Smooth muscle cell of bladder (primary cell): ENCODE measurements at places on chromosomes 2 and 18. TPM values are rescaled to one million over a fixed set of nuclear protein-coding genes. Genes with fewer than 3 reads are reported as not detected.

The SPHKAP gene
- under 0.01 TPM in 2 replicates for total RNA-seq

The FNDC4 gene
- 11.9 and 14.0 TPM in 2 replicates for total RNA-seq

The TM4SF20 gene
- under 0.01 and 0.09 TPM in 2 replicates for total RNA-seq

The ASXL2 gene
- 4.3 and 4.6 TPM in 2 replicates for total RNA-seq

The ACOXL gene
- total RNA-seq = not detected in 2 replicates

The IL1RN gene
- 0.09 and 0.71 TPM in 2 replicates for total RNA-seq

The CENPA gene
- total RNA-seq = 1.00 and 1.5 TPM in 2 replicates

The IL36RN gene
- 0.09 TPM in 1 of 2 replicates, not detected in the other for total RNA-seq

The ORC2 gene
- total RNA-seq = 12.3 and 12.4 TPM in 2 replicates

The RUFY4 gene
- total RNA-seq = not detected in 2 replicates

The XIRP2 gene
- total RNA-seq = not detected in 2 replicates
